ENCODE measurements at places on chromosomes 11 and 22.
A peak's percentile ranks its signal among the peaks of the same experiment; 100 is the strongest.

- DNase-seq = no peak
These were observed 114.1 kb upstream of the GRAMD1B start for GRCh38 chr11:123316003-123316402.

- DNase-seq = no peak
These were observed 129.6 kb downstream of the CEP164 start for GRCh38 chr11:117457031-117457785.

GRCh38 chr22:50498322-50498890 is 9.1 kb downstream of the LMF2 start:
- peak; percentile 69 for DNase-seq

- DNase-seq = no peak
These were observed 851 bp upstream of the GRAMD4 start for GRCh38 chr22:46619240-46619829.

DNA sequence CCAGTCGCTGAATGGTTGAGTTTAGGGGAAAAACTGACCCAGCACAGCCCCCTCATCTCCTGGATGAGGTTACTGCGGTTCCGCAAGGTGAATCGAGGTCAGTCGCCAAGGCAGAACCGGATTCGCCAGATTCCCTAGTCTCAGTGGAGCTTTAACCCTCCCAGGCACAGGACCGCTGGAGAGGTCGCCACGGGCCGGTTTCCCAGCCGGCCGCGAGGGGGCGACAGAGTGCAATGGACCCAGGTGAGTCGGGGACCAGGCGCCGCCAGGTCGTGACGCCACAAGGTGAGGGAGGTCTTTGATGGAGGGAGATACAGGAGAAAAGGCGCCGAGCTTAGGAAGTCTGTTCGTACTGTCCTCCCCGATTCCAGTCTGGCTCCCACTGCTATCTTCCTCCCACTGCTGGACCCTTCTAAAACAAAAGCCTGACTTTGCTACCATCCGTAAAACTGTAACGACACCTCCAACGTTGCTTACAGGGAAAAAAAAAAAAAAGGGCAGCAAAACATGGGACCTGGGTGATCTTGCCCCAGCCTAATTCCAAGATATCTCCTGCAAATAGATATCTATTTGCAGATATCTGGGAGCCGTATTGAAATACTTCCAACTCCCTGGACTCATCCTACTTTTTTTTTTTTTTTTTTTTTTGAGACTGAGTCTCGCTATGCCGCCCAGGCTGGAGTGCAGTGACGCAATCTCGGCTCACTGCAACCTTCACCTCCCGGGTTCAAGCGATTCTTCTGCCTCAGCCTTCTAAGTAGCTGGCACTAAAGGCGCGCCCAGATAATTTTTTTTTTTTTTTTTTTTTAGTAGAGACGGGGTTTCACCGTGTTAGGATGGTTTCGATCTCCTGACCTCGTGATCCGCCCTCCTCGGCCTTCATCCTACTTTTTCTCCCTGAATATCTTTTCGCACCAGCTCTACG is 1.4 kb upstream of the GGA1 start:
- DNase-seq = peak; percentile 64

GRCh38 chr11:76551400-76551799 is 106.6 kb downstream of the EMSY start:
- DNase-seq = no peak

- no peak for DNase-seq
These were observed 123.8 kb upstream of the FGF3 start for GRCh38 chr11:69943066-69943465.

- no peak for DNase-seq
These were observed 20.1 kb downstream of the SUN2 start for GRCh38 chr22:38735465-38736256.

GRCh38 chr22:48318173-48318572 is 1509.5 kb downstream of the BRD1 start:
- DNase-seq = no peak

- DNase-seq = no peak
These were observed 151.1 kb downstream of the METTL15 start for GRCh38 chr11:28259177-28259843.

DNA sequence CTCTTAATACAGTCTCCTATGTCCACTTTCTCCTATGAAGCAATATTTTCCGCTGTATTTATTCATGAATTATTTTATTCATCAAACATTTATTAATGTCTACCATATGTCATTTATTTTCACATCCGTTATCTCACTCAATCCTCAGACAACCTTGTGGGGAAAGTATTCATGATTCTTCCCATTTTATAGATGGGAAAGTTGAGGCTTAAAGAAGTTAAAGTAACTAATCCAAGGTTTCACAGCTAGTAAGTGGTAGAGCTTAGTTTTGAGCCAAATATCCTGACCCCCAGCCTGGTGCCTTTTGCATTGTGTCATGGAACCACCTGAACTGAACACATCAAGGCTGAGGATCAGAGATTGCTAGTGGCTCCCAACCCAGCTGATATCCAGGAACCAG is 66.6 kb downstream of the ISX start:
- DNase-seq = no peak

DNA sequence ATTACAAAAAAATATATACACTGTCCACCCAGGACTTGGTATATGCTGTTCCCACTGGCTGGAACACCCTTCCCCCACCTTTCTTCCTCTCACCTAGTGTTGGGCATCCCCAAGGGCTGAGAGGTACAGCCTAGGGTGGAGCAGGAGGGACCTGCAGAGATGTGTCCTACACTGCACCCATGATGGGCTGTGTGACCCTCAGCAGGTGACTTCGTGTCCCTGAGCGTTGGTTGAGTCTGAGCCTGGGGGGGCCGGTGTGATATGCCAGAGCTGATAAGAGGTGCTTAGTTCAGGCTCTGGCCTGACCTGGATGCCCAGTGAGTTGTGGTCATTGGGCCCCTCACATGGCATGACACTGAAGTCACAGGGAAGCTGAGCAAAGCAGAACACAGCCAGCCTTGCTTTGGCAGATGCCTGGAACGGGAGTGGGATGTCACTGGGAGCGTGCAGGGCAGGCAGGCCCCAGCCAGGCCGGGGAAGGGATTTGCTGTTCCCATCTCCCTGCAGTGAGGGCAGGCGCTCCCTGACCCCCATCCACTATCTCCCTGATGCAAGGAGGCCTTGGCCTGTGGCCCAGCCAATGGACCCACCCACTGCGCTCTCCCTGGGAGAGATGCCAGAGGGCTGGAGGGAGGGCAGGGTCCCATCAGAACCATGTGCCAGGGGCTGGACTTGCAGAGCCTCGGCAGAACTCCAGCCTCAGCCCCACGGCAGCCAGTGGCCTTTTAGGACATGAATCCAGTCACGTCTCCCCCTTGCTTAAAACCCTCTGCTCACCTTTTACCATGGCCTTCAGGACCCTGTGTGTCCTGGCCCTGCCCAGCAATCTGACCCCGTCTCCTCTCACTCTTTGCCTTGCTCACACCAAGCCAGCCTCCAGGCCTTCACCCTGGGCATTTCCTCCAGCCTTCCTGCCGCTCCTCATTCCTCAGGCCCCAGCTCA is 138.9 kb downstream of the MN1 start:
- no peak for DNase-seq

DNA sequence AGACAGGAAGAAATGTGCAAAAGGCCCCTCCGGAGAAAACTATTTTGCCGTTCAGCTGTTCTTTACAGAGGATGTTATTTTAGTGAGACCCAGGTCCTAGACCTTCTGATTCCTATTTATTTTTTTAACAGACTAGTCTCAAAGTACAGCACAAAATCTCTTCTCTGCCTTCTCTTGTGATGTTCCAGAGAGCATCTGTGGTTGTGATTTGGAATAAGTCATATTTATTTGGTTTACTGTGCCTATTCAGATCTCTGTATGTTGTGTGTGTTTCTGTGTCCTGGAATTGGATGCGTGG is 20.1 kb downstream of the LHFPL7 start:
- no peak for DNase-seq

GRCh38 chr22:27046086-27046485 is 388.7 kb downstream of the MIAT start:
- no peak for DNase-seq

DNA sequence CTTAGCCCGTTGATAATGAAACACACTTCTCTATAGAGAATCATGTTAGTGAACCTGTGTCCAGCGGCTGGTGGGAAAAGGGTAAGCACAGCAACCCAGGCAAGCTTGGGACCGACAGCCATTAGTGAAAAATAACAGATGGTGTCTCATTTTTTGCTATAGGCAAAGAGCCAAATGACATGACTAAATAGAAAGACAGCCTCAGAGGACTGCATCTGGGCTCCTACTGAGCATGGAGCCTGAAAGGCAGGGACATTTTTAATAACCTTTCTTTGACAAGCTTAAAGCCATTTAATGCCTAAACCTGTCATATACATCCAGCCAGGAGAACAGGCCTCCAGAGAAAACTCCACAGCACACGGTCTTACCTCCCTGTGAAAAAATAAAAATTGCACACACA is 67.0 kb downstream of the FANCF start:
- DNase-seq = peak; percentile 0

DNA sequence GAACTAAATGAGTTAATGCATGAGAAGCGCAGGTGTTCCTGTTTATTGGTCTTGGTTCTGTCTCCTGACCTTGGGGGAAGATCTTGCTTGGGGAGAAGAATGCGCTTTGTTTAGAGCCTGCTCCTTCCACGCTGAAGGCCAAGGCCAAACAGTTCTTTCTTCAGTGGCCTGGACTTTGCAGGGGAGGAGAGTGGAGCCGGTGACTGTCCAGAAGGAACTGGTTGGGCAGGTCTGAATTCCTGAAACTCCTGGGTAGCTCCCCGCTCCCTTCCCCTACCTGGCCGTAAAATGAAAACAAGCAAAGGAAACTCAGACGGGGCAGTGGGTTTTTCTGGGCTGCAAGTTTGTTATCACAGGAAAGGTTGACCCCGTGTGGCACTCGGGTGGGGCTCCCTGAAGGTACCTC is 3.6 kb downstream of the ARHGAP8 start:
- no peak for DNase-seq

DNA sequence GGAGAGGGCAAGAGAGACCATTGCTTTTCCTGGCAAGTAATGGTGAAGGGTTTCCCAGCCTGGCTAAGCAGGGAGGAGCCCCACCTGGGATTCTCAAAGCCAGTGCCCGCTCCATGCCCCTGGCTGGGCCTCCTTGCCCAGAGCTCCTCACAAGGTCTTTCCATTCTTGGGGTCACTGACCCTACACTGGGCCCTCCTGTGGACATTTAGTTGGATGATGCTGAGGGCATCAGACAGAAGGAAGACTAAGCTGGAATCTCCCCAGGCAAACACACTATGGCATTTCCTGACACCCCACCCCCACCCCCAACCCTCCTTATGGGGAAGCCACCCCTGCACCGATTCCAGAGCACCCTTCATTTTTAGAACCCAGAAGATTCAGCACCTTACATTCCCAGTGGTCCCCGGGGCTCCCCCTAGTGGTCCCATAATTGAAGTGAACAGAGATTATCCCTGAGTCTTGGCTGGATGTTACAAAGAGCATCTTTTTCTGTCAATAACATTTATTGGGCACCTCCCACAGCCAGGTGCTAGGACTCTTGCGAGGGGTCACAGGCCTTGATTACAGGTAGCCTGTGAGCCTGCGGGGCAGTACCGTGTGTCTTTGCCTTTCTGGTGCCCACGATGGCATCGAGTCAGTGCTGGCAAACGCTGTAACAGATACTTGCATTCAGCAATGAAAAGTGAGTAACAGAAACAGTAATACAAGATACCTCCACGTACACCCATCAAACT is 548.5 kb downstream of the BUD13 start:
- peak; percentile 17 for DNase-seq

GRCh38 chr22:30178181-30179126 is 68.1 kb downstream of the LIF start:
- DNase-seq = no peak

- peak; percentile 84 for DNase-seq
These were observed 35.6 kb upstream of the ADORA2A start for GRCh38 chr22:24391836-24392217.

DNA sequence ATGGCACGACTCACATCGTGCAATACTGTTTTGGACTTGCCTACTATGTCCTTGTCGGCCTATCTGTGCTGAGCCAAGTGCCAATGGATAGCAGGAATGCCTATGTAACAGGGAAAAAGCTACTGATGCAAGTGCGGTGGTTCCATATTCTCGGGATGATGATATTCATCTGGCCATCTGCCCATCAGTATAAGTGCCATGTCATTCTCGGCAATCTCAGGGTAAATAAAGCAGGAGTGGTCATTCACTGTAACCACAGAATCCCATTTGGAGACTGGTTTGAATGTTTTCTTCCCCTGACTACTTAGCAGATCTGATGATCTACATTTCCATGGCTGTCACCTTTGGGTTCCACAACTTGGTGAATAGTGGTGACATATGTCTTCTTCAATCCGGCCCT is 20.1 kb downstream of the OOSP3 start:
- DNase-seq = peak; percentile 10

GRCh38 chr11:15864026-15864805 is 492.1 kb downstream of the SOX6 start:
- no peak for DNase-seq

DNA sequence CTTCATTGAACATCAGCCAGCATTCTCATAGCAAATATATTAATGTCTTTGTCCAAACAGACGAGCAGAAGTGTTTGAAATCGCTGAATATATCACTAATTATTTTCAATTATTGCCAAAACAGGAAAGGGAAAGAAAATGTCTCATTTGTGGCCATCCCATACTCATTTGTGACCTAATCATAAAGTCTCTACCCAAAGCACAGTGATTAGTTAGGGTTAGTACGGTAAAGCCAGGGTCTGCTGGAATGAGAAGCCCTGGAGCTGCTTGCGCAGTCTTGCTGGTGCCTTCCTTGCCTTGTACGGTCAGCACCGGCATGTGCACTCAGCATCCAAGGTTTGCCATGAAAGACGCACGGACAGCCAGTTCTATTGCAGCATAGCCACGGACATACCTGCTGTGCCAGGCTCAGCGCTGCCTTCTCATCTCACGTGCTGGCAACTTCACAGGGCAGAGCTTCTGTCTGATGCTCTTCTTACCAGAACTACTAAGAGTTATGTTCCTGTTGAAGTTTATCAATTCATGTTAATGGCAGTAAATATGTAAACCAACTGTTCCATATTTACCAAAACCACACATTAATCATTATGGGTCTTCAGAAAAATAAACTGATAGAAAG is 74.7 kb upstream of the POU2AF2 start:
- DNase-seq = no peak

DNA sequence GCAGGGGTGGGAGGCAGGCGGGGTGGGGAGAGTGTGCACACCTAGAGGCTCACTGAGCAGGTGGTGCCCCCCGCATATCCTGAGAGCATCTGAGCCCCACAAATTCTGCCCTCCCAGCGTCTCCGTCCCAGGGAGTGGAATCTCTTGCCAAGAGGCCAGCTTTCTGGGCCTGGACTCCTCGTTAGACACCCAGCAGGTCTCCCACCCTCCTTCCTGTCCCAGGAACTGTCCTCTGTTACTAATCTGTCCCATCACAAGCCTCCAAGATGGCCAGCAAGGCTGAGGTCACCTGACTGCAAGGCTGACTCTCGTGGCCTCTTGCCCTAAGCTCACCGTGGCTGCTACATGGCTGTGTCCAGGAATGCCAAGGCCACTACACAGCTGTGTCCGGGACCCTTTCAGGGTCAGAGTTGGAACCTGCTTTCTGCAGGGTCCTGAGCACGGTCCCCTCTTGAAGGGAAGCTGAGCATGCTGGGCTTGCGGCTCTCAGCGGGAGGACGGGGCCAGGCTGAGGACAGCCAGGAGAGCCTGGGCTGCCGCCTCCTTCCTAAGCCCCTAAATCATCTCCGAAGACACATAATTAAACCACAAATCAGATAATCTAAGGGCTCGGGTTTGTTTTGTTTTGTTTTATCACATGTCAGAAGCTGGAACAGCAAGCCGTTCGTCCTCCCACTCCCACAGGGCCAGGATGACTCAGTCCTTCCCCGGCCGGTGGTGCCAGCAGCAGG is 1327.3 kb downstream of the TBC1D22A start:
- DNase-seq = no peak

- DNase-seq = no peak
These were observed 41.2 kb upstream of the MICAL2 start for GRCh38 chr11:12069066-12069676.

- DNase-seq = no peak
These were observed 112.4 kb downstream of the KCNC1 start for GRCh38 chr11:17846852-17847453.

Measured in EL (cell line).